Activated CD4-positive, CD25-positive, alpha-beta regulatory T cell (primary cell): ENCODE measurements at places on chromosomes 5 and 9.
A peak's percentile ranks its signal among the peaks of the same experiment; 100 is the strongest.

- DNase-seq: no peak
Observed at GRCh38 chr9:132114102-132114707, 34.5 kb upstream of the MED27 start.

DNA sequence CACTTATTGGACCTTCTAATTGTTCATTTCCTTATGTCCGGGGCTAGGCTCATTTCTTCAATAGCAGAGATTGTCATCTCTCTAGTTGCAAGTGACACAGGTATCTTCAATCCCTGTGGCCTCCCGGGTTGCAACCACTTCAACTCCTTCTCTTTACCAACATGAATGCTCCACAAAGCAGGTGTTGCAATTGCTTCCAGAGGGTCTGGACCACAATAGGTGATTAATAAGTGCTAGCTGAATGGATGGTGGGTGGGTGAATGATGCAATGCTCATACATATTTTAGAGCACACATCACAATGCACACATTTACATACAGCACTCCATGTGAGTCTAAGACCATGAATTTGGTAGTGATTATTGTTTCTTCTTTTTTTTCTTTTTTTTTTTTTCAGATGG, 2.6 kb downstream of the CEMIP2 start:
- no peak for DNase-seq

- DNase-seq: no peak
Observed at GRCh38 chr5:15135661-15136060, 264.1 kb upstream of the ANKH start.

DNA sequence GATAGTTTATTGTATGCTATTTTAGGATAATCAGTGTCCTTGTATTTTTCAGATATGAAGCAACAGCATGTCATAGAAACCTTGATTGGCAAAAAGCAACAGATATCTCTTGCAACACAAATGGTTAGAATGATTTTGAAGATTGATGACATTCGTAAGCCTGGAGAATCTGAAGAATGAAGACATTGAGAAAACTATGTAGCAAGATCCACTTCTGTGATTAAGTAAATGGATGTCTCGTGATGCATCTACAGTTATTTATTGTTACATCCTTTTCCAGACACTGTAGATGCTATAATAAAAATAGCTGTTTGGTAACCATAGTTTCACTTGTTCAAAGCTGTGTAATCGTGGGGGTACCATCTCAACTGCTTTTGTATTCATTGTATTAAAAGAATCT, 14.5 kb downstream of the CCT5 start:
- DNase-seq: no peak

GRCh38 chr5:136106351-136107031, 26.2 kb upstream of the SMAD5 start:
- DNase-seq: no peak

DNA sequence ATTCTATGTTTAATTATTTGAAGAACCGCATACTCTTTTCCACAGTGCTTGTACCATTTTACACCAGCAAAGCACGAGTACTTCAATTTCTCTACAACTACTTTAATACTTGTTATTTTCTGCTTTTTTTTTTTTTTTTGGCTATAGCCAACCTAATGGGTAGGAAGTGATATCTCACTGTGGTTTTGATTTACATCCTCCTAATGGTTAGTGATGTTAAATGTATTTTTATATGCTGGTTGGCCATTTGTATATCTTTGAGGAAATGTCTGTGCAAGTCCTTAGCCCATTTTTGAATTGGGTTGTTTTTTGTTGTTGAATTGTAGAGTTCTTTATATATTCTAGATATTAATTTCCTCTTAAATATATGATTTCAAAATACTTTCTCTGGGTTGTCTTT, 22.6 kb downstream of the OGN start:
- DNase-seq: no peak

DNA sequence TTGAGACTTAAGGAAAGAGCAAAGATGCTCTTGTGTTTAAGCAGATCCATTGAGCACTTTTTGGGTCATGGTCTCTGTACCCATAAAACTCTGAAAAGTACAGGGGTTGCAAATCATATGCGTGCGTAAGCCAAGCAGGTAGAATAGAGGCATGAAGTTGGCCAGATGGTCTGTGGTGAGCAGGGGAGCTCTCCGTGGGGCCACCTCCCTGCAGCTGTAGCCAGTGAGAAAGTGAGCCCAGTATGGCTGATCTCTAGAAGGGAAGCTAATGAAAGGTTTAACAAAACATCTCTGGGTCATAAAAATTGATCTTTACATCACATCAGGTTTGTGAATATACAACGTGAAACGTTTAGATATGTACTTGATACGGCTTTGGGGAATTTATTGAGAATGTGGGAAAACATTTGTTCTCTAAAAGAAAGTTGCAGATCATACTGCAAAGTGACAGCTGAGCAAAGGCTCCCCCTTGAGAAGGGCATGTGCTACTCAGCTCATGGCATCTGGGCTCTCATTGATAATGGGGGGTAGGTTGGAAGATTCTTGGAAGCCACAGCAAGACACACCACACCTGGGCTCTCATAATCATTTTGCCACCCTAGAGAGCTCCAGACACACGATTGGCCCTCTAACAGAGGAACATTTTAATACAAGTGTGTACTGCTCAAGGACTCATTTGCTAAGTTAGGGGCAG, 30.6 kb downstream of the SH3GL2 start:
- DNase-seq: no peak

DNA sequence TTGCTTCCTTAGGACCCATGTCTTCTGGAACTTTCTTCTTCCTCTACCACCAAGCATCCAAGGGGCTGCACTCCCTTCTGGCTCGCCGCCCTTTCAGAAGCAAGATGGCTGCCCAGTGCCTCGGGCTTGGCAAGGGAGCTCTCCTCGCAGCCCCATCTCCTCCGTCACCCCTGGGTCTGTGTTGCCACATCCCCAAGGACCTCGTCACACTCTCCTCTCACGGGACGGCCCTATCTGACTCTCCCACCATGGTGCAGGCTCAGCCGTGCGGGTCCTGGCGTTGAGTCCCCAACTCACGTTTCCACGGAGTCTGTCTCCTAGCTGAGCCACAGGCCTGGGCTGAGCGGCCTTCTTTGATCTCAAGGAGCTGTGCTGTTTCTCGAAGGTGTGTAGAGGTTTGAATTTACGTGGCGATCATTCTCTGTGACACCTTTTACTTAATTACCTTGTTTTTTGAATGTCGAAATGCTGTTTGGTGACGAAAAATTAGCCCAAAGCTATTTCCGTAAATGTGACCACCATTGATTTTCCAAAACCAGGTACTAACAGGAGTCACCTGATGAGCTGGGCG, 15.0 kb upstream of the SCGB3A1 start:
- no peak for DNase-seq

- peak; percentile 57 for DNase-seq
Observed at GRCh38 chr9:112174222-112174964, 704 bp downstream of the SUSD1 start.

- no peak for DNase-seq
Observed at GRCh38 chr9:107700847-107701246, 211.3 kb upstream of the KLF4 start.

GRCh38 chr5:157292599-157292998, 26.7 kb downstream of the CYFIP2 start:
- DNase-seq: no peak

- DNase-seq: peak; percentile 36
Observed at GRCh38 chr9:131668439-131669268, 71.2 kb downstream of the RAPGEF1 start.

- DNase-seq: no peak
Observed at GRCh38 chr9:110911659-110912418, 126.4 kb downstream of the LPAR1 start.

GRCh38 chr5:14408969-14409586, 172.5 kb upstream of the OTULINL start:
- DNase-seq: no peak

- no peak for DNase-seq
Observed at GRCh38 chr5:110053824-110054223, 364.1 kb downstream of the MAN2A1 start.

- no peak for DNase-seq
Observed at GRCh38 chr5:1293416-1294205, 1.3 kb downstream of the TERT start.

DNA sequence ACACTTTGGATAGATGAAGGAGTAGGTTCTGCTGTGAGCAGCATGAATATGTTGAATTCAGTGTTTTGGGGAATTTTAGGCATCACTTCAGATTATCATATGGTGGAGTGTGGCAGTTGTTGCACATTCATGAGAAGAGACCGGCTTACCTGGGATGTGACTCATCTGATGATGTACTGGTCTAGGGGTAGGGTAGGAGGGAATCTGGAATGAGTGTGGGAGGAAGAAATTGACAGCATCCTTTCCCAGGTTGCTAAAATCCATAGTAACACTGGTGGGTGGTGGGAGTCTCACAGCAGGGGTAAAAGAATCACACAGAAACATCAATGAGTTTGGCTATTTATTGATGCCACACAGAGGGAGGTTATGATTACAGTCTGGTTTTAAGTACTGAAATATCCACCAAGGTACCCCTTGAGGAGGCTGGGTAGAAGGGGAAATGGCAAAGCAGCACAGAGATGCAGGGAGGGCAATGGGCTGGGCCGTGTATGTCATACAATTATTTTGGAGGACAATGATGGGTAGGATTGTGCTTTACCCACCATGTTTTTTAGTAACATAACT, 82.5 kb downstream of the TARS1 start:
- no peak for DNase-seq

GRCh38 chr5:80372780-80373179, 35.1 kb upstream of the ZFYVE16 start:
- DNase-seq: no peak

DNA sequence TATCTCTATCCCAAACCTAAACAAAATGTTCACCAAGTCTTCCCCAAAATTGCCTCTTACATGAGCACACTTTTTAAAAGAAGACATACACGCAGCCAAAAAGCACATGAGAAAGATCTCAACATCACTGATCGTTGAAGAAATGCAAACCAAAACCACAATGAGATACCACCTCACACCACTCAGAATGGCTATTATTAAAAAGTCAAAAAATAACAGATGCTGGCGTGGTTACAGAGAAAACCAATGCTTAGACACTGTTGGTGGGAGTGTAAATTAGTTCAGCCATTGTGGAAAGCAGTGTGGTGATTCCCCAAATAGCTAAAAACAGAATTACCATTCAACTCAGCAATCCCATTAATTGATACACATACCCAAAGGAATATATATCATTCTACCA, 83.8 kb downstream of the SEMA5A start:
- DNase-seq: no peak

GRCh38 chr9:90900130-90900529, 98.5 kb downstream of the SYK start:
- no peak for DNase-seq

DNA sequence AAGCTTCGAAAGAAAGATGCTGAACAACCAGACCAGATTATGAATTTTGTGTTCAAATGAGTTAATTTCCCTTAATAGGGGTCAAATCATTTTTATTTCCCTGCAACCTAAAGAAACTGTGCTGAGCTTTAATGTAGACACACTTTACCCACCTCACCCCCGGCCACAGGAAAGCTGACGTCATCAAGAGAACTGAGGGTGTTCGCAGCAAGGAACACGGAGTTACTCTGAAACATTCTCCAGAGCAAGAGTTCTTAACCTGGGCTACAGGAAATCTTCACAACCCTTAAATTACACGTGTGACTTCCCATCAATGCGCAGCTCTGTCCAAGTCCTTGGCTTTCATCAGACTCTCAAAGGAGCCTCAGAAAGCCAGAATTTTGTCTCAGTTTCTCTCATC, 116.3 kb downstream of the COL23A1 start:
- DNase-seq: no peak

GRCh38 chr5:82277613-82277986, 554 bp downstream of the RPS23 start:
- DNase-seq: no peak

DNA sequence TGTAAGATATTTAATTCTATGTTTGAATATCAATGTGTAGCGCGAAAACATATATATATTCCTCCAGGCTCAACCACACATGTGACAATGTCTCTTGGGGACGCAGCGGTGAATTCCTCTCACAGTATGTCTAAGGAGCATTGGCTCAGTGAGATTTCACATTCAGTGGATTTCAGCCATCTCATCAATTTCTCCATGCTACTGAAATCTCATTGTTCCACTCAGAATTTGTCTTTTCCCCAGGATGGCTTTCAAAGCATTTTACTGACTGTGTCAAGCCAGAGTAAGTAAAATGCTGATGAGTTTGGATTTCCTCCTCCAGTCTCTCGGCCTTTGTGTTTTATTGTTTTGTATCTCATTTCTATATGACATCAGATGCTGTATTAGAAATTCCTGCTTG, 1.3 kb upstream of the OR1J1 start:
- no peak for DNase-seq

GRCh38 chr9:15640121-15640520, 87.3 kb downstream of the CCDC171 start:
- no peak for DNase-seq

DNA sequence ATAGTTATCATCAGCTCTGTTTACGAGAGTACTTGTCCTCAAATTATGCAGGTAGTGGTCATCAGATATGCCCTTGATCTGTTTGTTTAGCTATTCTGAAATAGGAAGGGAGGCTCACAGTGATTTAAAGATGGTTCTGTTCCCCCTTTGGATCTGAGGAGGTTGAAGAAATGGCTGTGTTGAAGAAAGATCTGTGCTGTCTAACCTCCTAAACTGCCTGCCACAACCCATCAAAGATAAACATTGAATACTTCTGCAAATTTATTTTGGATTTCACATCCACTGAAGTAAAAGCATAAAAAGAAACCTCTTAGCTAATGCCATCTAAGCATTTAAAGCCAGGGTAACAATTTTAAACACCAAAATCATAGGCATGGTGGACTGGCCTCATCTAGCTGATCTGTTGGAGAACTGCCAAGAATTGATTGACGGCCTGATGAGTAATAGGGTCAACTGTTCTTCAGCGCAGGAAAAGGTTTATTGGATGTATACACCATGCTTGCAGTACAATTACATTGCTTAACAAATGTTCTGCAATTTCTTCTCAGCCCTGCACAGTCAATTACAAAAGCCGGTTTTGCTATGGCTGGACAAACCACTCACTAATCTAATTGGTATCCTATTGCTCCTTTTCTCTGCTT, 97.6 kb downstream of the SEMA6A start:
- DNase-seq: no peak

DNA sequence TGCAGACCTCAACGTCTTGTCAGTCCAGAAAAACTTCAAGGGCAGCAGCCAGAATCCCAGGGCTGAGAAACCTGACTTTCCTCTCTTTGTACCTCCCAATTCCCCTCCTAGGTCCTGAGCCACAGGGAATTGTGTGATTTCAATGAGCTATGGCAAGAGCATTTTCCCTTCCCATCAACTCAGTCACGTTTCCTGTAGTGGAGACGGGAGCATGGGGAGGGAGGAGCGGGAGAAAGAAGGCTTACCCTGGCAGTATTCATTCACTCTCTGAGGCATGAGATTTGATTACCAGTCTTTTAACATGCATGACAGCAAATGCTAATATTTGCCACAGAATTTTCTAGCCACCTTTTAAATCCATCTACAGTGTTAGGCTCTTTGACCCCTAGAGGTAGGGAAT, 109.4 kb upstream of the TBCA start:
- no peak for DNase-seq

- no peak for DNase-seq
Observed at GRCh38 chr5:178580271-178580955, 9.8 kb downstream of the COL23A1 start.

- peak; percentile 71 for DNase-seq
Observed at GRCh38 chr5:160467555-160468362, 46.1 kb downstream of the PTTG1 start.

GRCh38 chr5:32241034-32241783, 67.1 kb upstream of the GOLPH3 start:
- DNase-seq: no peak
